ENCODE measurements at places on chromosomes 12 and 14.

DNA sequence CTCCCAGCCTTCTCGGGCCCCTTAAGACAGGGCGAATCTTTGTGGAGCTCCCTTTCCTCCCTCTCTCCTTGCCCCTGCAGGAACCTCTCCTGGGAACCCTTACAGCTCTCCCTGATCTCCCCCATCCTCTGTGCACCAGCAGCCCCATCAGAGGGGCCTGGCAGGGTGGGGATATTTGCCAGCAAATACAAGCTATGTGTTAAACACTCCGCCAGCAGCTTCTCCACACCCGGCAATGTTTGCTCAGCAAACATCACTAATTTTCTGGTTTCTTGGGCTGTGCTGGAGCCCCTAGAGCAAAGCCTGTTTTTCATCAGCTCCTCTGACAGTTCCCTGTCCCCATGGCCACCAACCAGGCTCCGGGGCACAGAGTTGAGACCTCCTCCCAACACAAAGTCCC lies 147.5 kb upstream of the LHX5 start:
- no peak for DNase-seq

DNA sequence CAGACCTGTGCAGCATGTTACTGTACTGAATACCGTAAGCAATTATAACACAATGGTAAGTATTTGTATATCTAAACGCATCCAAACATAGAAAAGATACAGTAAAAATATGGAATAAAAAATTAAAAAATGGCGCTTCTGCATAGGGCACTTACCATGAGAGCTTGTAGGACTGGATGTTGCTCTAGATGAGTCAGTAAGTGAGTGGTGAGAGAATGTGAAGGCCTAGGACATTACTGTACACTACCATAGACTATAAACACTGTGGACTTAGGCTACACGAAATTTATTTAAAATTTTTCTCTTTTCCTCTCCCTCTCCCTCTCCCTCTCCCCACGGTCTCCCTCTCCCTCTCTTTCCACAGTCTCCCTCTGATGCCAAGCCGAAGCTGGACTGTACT lies 194.5 kb upstream of the CDKN3 start:
- no peak for DNase-seq

- no peak for DNase-seq
Measured at GRCh38 chr12:49674318-49674981, 32.8 kb downstream of the FMNL3 start.

DNA sequence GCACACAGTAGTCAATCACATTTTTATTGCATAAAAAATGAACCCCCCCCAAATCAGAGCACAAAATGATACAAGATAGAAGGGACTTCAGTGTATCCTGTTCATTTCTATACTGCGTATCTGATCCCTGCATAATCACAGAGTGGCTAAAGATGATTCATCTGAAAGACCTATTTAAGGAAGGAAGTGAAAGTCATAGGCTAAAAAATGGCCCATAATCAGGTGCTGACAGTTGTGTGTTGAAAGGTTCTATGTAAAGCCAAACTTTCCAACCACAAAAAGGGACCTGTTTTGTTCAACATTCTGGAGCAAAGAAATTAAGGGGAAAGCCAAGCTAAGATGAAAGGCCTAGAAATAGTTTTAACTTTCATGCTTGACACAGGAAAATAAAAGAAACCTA lies 147.8 kb upstream of the ATP2B1 start:
- peak; percentile 63 for DNase-seq

DNA sequence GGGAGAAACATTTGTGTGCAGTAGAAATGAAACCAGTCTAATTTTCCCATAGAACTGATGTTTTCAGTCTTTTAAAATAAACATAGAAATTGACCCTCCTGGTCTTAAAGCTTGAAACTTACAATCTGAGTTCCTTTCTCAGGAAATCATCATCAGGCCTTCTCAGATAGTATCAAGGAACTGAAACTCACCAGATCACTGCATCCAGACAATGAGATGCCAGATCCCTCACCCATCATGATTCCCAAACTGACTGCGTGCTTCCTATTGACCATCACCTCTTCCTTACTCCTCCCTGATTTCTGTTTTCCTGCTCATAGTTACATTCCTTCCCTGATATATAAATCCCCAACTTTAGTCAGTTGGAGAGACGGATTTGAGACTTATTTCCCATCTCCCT lies 195.0 kb upstream of the AMIGO2 start:
- DNase-seq: no peak

GRCh38 chr12:104784592-104784991 lies 173.5 kb downstream of the SLC41A2 start:
- no peak for DNase-seq

- no peak for DNase-seq
Measured at GRCh38 chr12:121794534-121795033, 1.1 kb upstream of the RHOF start.

DNA sequence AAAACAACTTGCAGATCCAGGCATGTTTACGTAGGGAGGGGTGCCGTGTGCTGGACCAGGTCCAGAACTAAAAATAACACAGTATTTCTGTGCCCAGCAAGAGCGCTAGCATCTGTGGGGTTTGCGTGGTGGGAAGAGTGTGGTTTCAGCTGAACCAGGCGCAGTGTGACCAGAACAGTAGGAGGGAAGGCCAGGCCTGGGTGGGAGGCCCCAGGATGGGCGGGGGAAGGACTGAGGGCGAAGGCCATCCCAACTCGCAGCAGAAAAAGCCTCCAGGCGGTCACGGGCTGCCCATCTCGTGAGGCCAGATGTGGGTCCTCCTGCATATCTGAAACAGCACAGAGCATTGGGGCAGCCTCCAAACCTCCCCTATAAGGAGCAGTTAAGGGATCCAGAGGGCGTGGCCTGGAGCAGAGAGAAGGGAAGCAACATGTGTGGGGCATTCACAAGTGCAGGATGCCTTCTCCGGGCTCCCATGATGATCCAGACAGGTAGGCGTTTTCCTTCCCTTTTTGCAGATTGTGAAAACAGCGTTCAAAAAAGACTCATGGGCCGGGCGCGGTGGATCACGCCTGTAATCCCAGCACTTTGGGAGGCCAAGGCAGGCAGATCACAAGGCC lies 17.8 kb upstream of the CD9 start:
- no peak for DNase-seq

DNA sequence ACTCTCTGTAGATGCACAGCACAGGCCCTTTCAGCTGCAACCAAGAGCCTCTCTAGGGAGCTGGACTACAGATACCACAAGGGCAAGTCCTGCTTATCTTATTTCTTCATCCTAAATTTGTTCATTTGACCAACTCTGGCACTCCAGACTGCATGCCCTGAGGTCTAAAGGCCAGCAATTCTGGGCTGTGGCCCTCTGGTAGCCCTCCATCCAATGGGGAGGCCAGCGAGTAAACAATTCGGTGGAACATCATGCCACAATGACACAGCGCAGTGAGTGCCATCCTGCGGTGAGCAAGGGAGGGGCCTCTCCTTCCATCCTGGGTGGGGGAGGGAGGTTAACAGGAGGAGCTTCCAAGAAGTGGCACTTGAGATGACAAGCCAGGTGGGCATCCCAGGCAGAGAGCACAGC lies 652 bp upstream of the SELPLG start:
- DNase-seq: no peak

DNA sequence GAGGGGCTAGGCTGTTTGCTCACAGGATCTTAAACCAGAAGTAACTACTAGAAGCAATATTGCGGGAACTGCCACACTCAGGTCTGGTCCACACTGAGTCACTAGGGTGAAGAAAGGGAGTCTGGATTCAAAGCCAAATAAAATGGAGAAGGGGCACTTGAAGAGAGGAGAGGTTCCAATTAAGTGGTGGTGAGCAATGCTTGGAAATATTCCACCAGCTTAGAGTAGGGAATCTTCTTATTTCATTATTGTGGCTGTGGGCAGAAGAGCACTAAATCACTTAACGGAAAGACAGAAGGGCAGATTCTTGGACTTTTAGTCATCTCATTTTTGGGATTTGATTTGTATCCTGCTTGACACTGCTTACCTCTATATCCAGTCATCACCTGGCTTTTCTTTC lies 48.6 kb upstream of the PPP1R12A start:
- DNase-seq: peak; percentile 32

GRCh38 chr12:97957109-97957508 lies 494.5 kb downstream of the RMST start:
- DNase-seq: no peak

DNA sequence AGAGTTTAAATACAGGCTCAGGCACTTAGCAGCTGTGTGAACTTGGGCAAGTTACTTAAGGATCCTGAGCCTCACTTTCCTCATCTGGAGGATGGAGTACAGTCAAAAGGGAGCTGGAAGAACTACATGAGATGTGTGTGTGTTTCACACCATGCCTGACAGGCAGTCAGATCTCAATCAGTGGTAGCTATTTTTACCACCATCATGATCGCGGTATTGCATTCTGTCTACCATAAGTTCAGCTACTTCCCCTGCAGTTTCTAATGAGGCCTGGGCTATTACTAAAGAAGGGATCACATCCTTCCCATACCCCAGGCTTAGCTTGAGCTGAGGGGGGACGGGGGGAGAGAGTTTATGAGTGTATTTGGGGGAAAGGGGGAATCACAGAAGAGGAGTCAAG lies 7.0 kb downstream of the AQP6 start:
- no peak for DNase-seq

- DNase-seq: no peak
Measured at GRCh38 chr14:61280526-61281185, 482 bp downstream of the TMEM30B start.

GRCh38 chr12:48882972-48883304 lies 17.3 kb upstream of the RND1 start:
- DNase-seq: no peak

GRCh38 chr12:72074956-72075355 lies 136.3 kb downstream of the TPH2 start:
- DNase-seq: no peak

GRCh38 chr12:89800435-89800834 lies 91.8 kb upstream of the ATP2B1 start:
- no peak for DNase-seq

GRCh38 chr12:16881986-16882570 lies 276.1 kb upstream of the LMO3 start:
- DNase-seq: no peak

GRCh38 chr14:98878282-98878681 lies 393.7 kb downstream of the BCL11B start:
- DNase-seq: no peak

DNA sequence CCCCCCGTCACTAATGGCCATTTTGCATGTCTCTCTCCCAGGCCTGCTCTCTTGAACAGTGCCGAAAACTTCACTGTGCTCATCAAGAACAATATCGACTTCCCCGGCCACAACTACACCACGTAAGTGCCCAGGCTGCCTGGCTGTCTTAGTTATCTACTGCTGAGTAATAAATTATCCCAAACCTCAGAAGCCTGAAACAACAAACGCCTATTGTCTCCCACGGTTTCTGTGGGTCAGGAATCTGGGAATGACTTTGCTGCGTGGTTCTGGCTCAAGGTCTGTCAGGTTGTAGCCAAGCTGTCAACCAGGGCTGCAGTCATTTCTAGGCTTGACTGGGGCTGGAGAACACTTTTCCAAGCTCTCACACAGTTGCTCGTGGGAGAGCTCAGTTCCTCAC lies 32.6 kb downstream of the P2RX7 start:
- no peak for DNase-seq

GRCh38 chr14:31059152-31059924 lies 33.2 kb upstream of the STRN3 start:
- DNase-seq: peak; percentile 76

GRCh38 chr12:68317047-68317667 lies 15.0 kb downstream of the MDM1 start:
- DNase-seq: peak; percentile 15
